IMR-90 (cell line): ENCODE measurements at places on chromosomes 7 and 10. TPM values are rescaled to one million over a fixed set of nuclear protein-coding genes. Genes with fewer than 3 reads are reported as not detected.
A peak's percentile ranks its signal among the peaks of the same experiment; 100 is the strongest.

DNA sequence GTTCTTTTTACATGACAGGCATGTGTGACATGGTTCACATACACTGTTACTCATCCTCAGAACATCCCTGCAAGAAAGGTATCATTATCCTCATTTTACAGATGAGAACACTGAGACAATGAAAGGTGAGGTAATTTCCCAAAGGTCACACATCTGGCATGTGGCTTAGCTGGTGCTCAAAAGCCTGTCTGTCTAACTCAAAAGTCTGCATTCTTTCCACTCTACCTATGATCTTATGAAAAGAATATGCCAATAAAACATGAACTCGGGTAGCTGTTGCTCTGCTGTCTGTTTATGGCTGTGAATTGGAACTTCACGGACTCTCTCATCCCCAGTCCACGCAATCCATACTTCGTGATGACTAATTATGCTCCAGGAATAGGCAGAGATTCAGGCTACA is 79.0 kb upstream of the ODAD2 start:
- no peaks in the 10 kb centered on the region for H3K36me3 ChIP-seq
- no peaks in the 10 kb centered on the region for H3K27me3 ChIP-seq
- no peak overlapping the region for H3K27ac ChIP-seq
- H3K4me3 ChIP-seq: no peak overlapping the region
- DNase-seq: peak; percentile 47
- H3K4me1 ChIP-seq: peaks cover 1% of the 10 kb centered on the region; the same call in 1 of the 2 replicates

DNA sequence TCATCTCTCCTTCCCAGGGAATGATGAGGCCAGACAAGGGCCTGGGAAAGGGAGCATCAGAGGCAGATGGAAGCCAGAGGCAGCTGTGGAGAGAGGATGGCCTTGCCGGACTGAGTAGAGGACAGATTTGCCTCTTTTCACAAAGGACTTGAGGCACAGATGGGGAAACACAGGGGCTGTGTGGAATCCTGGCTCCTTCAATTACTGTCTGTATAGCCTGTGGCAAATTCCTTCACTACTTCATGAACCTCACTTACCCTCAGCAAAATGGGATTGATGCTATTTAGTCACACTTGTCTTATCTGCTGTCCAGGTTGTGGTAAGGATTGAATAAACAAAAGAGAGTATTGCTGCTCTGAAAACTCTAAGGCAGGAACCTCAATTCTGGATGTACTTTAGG is 40.3 kb downstream of the SLC25A28 start:
- DNase-seq: no peak
- no peak overlapping the region for H3K4me3 ChIP-seq
- H3K36me3 ChIP-seq: no peaks in the 10 kb centered on the region
- H3K27ac ChIP-seq: no peak overlapping the region

DNA sequence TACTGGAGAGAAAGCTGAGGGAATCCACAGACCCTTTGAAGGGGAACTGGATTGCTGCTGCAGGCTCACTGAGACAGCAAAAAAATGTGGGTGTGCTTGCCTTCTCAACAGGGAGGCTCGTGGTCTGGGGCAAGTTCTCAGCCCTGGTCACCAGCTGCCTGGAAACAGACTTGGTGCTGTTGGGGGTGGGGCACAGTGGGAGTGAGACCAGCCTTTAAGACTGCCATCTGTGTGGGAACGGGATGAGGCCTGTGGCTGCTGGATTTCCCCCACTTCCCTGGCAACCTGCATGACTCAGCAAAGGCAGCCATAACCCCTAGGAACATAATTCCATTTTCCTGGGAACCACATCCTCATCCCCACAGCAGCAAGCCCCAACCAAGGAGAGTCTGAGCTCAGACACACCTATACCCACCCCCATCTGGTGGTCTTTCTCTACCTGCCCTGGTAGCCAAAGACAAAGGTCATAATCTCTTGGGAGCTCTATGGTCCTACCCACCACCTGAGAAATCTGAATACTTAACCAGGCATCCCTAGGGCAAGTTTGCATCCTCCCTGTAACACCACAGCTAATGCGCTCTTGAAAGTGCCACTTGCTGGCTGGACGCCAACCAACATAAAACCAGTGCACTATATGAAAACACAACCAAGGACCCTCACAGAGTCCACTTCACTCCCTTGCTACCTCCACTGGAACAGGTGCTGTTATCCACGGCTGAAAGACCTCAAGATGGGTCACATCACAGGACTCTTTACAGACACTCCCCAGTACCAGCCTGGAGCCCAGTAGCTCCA is 45.0 kb upstream of the TFEC start:
- DNase-seq: peak; percentile 7
- H3K4me3 ChIP-seq: no peak overlapping the region
- no peak overlapping the region for H3K27ac ChIP-seq

DNA sequence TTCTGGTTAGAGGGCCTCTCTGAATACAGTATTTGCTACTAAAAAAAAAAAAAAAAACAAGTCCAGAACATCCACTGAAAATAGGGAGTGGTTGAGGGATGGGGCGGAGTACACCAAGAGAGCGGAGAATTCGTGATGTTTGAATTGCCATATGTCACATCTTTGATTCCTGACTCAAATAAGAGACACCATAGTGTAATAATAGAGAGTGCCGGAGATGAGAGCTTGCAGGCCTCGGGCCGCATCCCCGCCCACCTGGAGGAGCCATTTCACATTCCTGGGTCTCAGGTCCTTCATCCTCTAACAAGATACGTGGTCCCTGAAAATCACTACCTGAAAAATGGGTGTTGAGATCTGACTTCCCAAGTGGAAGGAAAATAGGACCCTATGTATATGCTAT is 46.8 kb downstream of the KIAA1549 start:
- H3K27ac ChIP-seq: no peak overlapping the region
- no peak overlapping the region for H3K4me3 ChIP-seq
- no peak for DNase-seq
- no peaks in the 10 kb centered on the region for H3K36me3 ChIP-seq

- peaks cover 3% of the 10 kb centered on the region; the same call in 1 of the 2 replicates for H3K27me3 ChIP-seq
- H3K4me1 ChIP-seq: peaks cover 4% of the 10 kb centered on the region
- DNase-seq: peak; percentile 52
These were observed 73.8 kb upstream of the PRLHR start for GRCh38 chr10:118669020-118669791.

Gene TEX47
- total RNA-seq: not detected in 2 replicates

Gene ADRA2A
- not detected in 2 replicates for total RNA-seq

Gene FLNC
- 116 and 139 TPM in 2 replicates for total RNA-seq

Gene ABCC2
- total RNA-seq: 0.28 and 0.36 TPM in 2 replicates
